Suppressor macrophage treated with lipopolysaccharide for 4 hours (primary cell): ENCODE measurements at places on chromosomes 13 and 19.
A peak's percentile ranks its signal among the peaks of the same experiment; 100 is the strongest.

DNA sequence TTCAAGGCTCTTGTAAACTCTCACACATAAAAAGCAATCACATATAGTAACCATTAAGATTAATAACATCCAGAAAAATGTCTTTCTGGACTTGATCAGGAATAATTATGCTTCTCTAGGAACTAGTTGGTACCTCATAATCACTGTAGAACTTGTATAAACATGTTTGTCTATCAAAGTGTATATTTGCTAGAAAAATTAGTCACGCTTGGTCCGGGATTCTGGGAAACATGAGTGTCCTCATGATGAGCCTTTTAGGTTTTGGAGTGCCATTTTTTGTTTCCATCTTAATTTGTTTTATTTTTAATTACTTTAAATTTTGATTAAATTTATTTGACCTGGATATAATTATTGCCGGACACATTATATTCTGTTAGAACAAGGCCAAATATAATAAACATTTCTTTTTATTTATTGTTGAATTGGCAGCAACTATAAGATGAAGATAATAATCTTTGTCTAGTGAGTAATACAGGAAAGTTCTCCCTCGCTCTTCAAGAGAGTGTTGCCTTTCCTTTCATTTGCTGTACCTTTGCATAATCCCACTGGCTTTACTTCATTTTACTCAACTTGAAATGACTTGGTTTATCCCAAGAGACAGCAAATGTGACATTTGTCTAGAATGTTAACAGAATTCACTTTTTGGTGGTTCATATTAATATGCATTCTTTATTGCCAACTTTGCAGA lies 207.0 kb downstream of the NALCN start:
- no peak for DNase-seq

DNA sequence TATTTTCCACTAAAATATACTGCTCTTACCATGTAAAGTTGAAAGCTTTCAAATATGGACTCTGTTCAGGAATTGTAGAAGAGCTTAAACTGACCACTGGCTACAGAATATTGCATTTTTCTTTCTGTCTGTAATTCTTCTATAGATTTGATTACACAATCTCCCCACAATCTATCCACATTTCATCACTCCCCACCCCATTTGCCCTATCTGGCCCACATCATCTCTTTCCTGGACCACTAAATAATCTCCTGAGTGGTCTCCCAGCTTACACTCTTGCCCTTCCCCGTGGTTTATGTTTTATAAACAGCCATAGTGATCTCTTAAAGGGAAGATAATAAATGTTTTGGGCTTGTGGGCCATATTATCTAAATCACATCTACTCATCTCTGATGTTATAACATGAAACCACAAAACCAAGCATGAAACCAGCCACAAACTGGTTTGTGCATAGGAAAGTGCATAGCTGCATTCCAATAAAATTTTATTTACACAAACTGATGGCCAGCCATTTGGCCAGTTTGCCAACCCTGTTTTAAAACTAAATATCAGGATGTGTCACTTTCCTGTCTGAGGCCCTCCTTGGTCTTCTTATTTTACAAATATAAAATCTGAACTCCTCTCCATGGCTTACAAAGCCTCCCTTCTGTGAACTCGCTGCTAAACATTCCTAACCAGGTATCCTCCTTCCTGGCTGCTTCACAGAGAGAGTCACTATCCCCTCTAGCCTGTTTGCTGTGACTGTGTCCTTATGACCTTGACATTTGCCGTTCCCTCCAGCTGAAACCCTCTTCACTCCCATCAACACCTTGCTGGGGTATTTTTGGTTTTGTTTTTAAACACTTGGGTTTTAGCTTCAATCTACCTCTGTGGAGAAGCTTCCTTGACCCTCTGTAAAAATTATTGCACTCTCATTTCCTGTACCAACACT lies 500.9 kb downstream of the GPC6 start:
- no peak for DNase-seq

DNA sequence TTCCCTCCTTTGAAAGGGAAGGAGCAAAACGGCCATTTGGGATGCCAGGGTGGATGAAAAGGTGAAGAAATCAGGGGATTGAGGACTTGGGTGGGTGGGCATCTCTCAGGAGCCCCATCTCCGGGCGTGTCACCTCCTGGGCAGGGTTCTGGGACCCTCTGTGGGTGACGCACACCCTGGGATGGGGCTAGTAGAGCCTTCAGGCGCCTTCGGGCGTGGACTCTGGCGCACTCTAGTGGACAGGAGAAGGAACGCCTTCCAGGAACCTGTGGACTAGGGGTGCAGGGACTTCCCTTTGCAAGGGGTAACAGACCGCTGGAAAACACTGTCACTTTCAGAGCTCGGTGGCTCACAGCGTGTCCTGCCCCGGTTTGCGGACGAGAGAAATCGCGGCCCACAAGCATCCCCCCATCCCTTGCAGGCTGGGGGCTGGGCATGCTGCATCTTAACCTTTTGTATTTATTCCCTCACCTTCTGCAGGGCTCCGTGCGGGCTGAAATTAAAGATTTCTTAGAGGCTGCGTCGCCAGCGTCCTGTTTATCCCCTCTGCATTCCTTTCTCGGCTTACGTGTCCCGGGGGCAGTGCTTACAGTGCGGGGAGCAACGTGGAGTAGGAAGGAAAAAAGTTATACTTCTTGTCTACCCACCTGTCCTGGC lies 15.2 kb upstream of the S1PR4 start:
- DNase-seq, result peak; percentile 67

- no peak for DNase-seq
These were observed 60.3 kb downstream of the CRYL1 start for GRCh38 chr13:20465218-20465879.

- DNase-seq, result no peak
These were observed 27.1 kb downstream of the SUGP2 start for GRCh38 chr19:19006213-19006612.

DNA sequence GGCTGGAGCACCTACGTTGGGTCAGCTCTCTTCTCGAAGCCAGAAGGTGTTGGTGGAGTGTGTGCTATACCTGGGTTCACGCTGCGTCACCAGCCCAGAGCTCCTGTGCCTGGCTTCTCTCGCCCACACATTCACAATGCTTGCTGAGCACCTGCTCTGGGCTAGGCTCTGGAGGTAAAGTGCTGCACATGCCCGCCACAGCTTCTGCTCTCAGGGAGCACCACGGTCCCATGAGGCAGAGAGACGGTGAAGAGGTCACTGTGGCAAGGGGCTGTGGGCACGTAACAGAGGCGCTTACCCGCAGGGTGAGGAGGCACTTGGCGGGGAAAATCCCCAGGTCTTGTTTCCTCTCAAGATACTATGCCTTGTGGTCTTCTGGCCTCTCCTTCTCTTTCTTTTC lies 174.2 kb downstream of the TEX29 start:
- no peak for DNase-seq

DNA sequence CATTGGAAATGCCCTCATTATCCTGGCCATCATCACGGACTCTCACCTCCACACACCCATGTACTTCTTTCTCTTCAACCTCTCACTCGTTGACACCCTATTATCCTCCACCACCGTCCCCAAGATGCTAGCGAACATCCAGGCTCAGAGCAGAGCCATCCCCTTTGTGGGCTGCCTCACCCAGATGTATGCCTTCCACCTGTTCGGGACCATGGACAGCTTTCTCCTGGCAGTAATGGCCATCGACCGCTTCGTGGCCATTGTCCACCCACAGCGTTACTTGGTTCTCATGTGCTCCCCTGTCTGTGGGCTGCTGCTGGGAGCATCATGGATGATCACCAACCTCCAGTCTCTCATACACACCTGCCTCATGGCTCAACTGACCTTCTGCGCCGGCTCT lies 5.2 kb downstream of the OR1I1 start:
- no peak for DNase-seq

DNA sequence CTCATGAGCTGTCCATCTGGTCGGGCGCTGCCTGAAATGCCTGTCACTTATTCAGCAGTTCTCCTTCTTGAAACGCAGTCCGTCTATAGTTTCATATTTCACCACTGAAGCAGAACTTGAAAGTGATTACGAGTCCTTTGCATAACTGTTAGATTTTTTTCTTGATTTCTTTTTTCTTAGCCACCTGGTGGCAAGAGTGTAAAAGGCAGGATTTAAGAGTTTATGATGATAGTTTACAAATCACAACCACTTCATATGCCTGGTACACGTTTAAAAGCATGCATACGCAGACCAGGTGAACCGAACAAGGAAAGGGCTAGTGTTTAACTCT lies 45.8 kb downstream of the GGACT start:
- peak; percentile 84 for DNase-seq

GRCh38 chr19:1252221-1252820 lies 3.9 kb downstream of the MIDN start:
- peak; percentile 97 for DNase-seq

GRCh38 chr13:61170856-61171255 lies 244.8 kb downstream of the PCDH20 start:
- DNase-seq, result no peak
